ENCODE measurements at places on chromosomes 6 and 20. TPM values are rescaled to one million over a fixed set of nuclear protein-coding genes. Genes with fewer than 3 reads are reported as not detected.
A peak's percentile ranks its signal among the peaks of the same experiment; 100 is the strongest.

Gene KCNK16
- total RNA-seq = not detected

Gene SIRPB2
- 3.4 TPM for total RNA-seq

DNA sequence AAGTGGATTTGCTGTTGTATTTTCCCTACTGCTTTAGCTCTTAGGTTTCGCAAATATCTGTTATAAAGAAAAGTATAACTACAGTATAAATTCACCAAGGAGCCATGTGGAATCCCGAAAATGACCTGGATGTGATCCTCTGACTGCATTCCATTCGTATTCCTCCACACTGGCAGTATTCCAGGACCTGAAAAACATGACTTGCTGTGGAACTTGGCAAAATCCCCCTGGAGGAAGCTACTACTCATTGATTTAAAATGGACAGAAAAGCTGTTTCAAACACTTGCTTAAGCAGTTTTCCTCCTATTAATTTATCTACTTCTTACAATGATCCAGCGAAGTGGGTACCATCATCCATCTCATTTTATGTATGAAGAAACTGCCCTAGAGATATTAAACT is 13.3 kb upstream of the ENPP5 start:
- DNase-seq = no peak

GRCh38 chr6:17446713-17447112 is 53.3 kb downstream of the CAP2 start:
- no peak for DNase-seq

GRCh38 chr6:37982317-37982716 is 162.8 kb downstream of the ZFAND3 start:
- no peak for DNase-seq

GRCh38 chr6:170347091-170347490 is 40.5 kb downstream of the FAM120B start:
- DNase-seq = no peak

Gene IP6K3
- total RNA-seq = 0.96 TPM

Gene ADGRG6
- 14.1 TPM for total RNA-seq

- no peak for DNase-seq
Observed at GRCh38 chr6:117919775-117920729, 13.0 kb downstream of the SLC35F1 start.

Gene ZNF512B
- 1.8 TPM for total RNA-seq

DNA sequence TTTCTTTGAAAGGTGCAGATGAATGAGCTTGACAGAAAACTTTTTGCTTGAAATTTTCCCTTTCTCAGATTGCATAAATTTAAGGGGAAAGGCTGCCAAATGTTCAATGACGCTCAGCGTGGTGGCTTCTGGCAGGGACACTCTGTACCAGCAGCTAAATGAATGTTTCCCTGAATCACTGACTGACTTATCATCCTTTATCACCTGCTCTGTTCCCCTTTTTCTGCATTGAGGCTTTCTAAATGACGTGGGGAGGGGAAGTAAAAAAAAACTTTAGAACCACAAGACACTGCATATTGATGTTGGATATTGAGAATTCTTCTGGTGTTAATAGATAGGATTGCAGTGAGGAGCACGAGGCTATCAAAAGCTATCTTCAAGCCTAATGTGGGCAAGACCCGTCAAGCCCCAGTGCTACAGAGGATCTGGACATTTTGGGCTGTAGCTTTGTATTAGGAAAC is 46.9 kb upstream of the ENPP5 start:
- DNase-seq = no peak

DNA sequence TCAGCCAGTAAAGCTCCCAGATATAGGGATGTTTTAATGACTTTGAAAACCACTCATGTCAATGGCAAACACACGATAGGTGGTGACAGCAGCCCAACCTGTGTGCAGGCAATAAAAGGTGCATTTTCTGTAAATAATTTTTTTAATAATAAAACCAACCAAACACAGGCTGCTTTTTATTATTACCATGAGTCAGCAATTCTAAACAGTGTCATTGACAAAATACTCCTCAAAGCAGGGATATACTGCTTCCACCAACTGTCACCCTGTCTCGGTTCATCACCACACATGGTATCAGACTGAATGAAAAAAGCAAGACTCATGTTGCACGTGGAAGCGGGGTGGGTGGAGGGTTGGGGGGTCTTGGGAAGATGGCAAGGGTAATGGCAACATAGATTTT is 195.9 kb downstream of the ANKRD60 start:
- DNase-seq = no peak

Gene C6orf52
- total RNA-seq = 1.2 TPM

GRCh38 chr6:82362144-82362543 is 1.5 kb upstream of the TPBG start:
- DNase-seq = no peak

Gene TSBP1
- total RNA-seq = not detected

Gene OR2J3
- total RNA-seq = not detected

GRCh38 chr20:32585586-32586127 is 524 bp upstream of the NOL4L start:
- DNase-seq = no peak

DNA sequence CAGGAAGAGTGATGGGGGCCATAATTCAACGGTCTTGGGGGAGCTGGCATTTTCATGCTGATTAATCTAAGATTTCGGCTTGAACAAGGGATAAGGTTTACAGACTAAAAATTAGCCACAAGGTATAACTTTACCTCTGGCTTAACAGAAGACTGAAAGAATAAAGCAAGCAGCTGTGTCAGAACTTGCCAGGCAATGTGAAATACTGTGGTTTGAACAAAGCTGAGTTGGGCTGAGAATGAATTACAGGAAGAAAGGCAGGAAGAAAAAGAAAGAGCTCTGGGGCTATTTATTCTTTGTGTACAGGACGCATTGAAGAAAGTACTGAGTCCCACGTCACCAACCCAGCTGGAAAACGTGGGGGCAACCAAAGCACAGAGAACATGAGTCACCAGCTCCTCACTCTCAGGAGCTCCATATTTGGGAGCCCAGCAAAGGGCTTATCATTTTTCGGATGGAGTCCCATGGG is 121.5 kb upstream of the NEDD9 start:
- no peak for DNase-seq

- DNase-seq = peak; percentile 17
Observed at GRCh38 chr20:25336561-25337422, 53.8 kb downstream of the ABHD12 start.

GRCh38 chr6:39274471-39274870 is 39.7 kb downstream of the KCNK17 start:
- DNase-seq = no peak

Gene ETV7
- 5.7 TPM for total RNA-seq

DNA sequence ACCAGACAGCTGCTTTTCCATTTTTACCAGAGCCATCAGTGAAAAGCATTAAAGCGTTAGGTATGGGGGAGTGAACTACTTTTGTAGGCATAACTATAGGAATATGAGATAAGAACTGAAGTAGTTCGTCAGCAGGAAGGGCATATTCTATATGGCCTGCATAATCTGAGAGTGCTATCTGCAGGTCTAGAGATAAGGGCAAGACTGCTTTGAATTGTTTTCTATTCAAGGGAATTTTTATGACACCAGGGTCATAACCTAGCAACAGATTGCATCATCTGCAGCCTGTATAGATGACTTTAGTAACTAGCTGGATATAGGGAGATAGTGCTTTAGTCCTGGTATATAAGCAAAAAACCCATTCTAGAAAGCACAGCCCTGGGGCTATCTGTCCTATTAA is 437.3 kb upstream of the HTR1E start:
- no peak for DNase-seq

- no peak for DNase-seq
Observed at GRCh38 chr6:19929312-19929711, 92.1 kb downstream of the ID4 start.

DNA sequence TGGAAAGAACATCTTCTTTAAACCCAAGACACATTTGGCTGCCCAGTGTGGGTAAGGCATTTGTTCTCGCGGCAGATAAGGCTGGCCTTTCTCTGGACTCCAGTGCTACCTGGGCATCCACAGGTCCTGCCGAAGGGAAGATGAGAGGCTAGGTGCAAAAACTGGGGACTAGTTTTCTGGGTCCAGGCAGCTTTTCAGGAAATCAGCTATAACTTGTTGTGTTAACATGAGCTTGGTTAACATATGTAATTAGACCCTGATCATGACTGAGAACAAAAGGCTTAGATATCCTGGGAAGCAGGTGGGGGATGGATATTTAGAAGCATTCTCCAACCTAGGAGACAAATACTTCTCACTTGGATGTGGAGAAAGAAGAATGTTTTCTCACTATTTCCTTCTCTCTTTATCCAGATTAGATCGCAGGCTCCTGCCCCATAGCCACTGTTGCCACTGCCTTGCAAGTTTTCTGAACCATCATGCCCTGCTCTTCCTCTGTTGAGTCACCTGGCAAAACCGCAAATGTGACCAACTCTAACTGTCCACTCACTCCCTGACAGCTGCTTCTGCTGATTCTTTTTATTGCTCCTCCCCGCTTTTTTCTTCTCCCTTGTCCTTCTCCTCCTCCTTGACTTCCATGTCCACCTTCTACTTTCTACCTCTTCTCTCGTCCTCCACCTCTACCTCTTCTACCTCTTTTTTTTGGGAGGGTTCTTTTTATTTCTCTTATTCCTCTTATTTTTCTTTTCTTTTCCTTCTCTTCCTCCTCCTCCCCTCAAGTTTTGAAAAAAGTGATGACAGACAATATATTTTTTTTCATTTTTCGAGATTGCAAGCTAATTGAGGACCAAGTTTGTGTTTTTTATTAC is 258.1 kb downstream of the UTRN start:
- no peak for DNase-seq

GRCh38 chr6:38773338-38773737 is 58.2 kb downstream of the DNAH8 start:
- peak; percentile 53 for DNase-seq

GRCh38 chr6:69584536-69584912 is 212.3 kb downstream of the LMBRD1 start:
- no peak for DNase-seq

Data from mucosa of descending colon (tissue), 3 donors.